ENCODE measurements at places on chromosomes 12 and 14. TPM values are rescaled to one million over a fixed set of nuclear protein-coding genes. Genes with fewer than 3 reads are reported as not detected.

VRTN gene
- total RNA-seq = not detected

- no peak overlapping the region for H3K27ac ChIP-seq
- H3K36me3 ChIP-seq = no peaks in the 10 kb centered on the region
- H3K27me3 ChIP-seq = no peaks in the 10 kb centered on the region
- DNase-seq = no peak
- no peaks in the 10 kb centered on the region for H3K4me1 ChIP-seq
Observed at GRCh38 chr12:98671459-98671858, 26.4 kb downstream of the APAF1 start.

DNA sequence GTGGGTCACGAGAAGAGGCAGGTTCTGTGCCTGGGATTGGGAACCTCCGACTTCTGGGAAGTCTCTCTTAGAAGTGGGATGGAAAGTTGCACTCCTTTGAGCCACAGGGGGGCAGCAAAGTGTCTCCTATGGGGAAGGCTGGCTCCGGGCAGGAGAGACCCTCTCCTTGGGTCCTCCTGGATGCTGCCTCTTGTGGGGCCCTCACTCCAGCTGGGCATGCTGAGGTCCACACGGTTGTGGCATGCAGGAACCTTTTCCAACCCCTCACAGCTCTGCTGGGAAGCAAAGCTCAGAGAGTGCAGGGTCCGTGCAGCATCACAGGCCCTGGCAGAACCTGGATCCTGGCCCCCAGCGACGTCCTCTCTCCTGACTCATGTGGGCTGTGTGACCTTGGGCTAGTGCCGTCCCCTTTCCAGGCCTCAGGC, 17.4 kb downstream of the SDSL start:
- H3K4me3 ChIP-seq = no peak overlapping the region
- peaks cover 4% of the 10 kb centered on the region for H3K4me1 ChIP-seq

- DNase-seq = no peak
- H3K36me3 ChIP-seq = no peaks in the 10 kb centered on the region
- no peak overlapping the region for H3K4me3 ChIP-seq
- H3K4me1 ChIP-seq = no peaks in the 10 kb centered on the region
Observed at GRCh38 chr14:105223260-105223659, 25.1 kb upstream of the BTBD6 start.

GRCh38 chr14:97217111-97217885, 420.1 kb downstream of the VRK1 start:
- no peak overlapping the region for H3K4me3 ChIP-seq
- H3K36me3 ChIP-seq = no peaks in the 10 kb centered on the region
- no peak overlapping the region for H3K27ac ChIP-seq
- peaks cover 65% of the 10 kb centered on the region for H3K27me3 ChIP-seq
- peaks cover 10% of the 10 kb centered on the region for H3K4me1 ChIP-seq
- DNase-seq = no peak

FAIM2 gene
- total RNA-seq = 1.4 TPM

- no peak overlapping the region for H3K4me3 ChIP-seq
- no peaks in the 10 kb centered on the region for H3K27me3 ChIP-seq
- H3K27ac ChIP-seq = no peak overlapping the region
- H3K36me3 ChIP-seq = no peaks in the 10 kb centered on the region
Observed at GRCh38 chr12:62267480-62267879, 7.3 kb downstream of the USP15 start.

DNA sequence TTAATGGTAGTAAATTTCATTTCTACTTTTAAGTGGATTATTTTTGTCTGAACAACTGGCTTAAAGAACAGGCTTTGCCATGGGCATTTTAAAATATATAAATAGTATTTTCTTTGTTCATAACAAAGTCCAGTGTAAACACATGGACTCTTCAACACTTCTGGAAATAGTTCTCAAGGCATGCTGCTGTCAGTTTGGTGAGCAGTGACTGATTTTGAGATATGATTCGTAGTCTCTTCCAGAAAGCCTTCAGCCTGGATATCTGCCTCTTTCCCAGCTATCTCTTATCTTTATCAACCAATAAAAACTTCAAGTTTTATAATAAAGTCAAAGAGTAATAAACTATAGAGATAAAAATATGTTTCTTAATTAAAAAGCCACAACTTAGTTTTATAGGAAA, 110.7 kb downstream of the NAV3 start:
- H3K4me1 ChIP-seq = peaks cover 4% of the 10 kb centered on the region
- H3K27ac ChIP-seq = no peak overlapping the region
- H3K36me3 ChIP-seq = no peaks in the 10 kb centered on the region
- no peaks in the 10 kb centered on the region for H3K27me3 ChIP-seq
- no peak overlapping the region for H3K4me3 ChIP-seq

PHETA1 gene
- total RNA-seq = 18.1 TPM

TMPRSS12 gene
- total RNA-seq = not detected

GRCh38 chr12:25718081-25718731, 165.1 kb upstream of the LMNTD1 start:
- H3K36me3 ChIP-seq = no peaks in the 10 kb centered on the region
- DNase-seq = no peak
- no peaks in the 10 kb centered on the region for H3K27me3 ChIP-seq
- no peaks in the 10 kb centered on the region for H3K4me1 ChIP-seq

GRCh38 chr12:1787714-1788113, 32.7 kb upstream of the LRTM2 start:
- H3K27me3 ChIP-seq = no peaks in the 10 kb centered on the region
- H3K27ac ChIP-seq = no peak overlapping the region
- DNase-seq = no peak

DNA sequence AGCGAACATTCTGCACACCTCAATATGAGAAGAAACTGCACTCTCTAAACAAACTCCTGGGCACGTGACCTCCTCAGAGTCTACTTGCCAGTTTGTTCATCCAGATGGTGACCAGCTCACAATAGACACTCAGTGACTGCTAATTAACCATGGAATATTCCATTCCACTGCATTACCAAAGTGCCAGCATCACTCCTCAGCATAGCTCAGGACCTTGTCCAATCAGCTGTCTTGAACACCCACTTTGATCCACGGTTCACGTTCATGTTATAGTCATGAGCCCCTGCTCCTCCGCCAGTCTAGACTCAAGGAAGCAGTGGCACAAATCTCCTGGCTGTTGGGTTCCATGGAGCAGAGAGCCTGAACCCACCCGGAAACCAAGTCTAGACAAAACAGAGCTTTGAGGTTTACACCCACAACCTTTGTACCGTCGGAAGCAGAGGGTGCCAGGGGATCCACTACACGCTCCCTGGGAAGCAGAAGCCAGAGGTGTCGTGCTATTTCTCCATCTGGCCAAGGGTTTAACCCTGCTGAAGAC, 285.3 kb downstream of the ZFP36L1 start:
- no peaks in the 10 kb centered on the region for H3K27me3 ChIP-seq
- H3K27ac ChIP-seq = peak overlapping the region; percentile 71
- no peaks in the 10 kb centered on the region for H3K36me3 ChIP-seq
- no peak for DNase-seq
- no peak overlapping the region for H3K4me3 ChIP-seq

- H3K27ac ChIP-seq = no peak overlapping the region
- peaks cover 3% of the 10 kb centered on the region for H3K36me3 ChIP-seq
- DNase-seq = no peak
- H3K4me3 ChIP-seq = no peak overlapping the region
- H3K27me3 ChIP-seq = no peaks in the 10 kb centered on the region
- peaks cover 6% of the 10 kb centered on the region for H3K4me1 ChIP-seq
Observed at GRCh38 chr12:62522984-62523383, 56.4 kb downstream of the MON2 start.
